ENCODE measurements at places on chromosomes 12 and 14. TPM values are rescaled to one million over a fixed set of nuclear protein-coding genes. Genes with fewer than 3 reads are reported as not detected.

DNA sequence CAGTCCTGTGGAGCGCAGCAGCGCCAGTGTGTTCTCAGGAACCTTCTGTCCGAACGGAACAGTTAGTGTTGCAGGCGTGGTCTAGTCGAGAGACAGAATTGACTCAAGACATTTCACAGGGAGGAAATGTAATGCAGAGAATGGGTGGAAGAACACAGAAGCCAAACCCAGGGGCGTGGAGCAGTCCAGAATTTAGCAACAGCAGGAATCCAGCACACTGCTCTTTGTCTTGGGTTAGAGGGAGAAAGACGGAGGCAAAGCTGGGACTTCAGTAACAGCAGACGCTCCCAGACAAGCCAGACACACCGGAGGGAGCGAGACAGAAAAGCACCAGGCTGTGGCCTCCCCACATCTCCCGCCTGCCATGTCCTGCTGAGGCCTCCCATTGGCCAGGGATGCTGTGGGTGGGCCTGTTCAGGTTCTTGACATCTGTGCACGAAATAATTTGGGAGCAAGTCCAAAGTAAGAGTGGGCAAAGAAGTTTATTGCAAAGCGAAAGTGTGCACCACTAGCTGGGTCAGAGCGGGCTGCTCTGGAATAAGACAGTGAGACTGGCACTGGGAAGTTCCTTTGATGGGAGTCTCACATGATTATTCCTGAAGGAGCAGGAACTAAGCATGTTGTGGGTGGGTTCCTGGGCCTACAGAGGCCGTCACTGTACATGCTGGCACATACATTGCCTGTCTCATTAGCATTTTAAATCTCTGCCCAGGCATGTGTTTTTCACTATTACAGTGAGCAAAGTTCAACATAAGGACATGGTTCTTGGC lies 339.3 kb upstream of the SFSWAP start:
- no peak for DNase-seq

DNA sequence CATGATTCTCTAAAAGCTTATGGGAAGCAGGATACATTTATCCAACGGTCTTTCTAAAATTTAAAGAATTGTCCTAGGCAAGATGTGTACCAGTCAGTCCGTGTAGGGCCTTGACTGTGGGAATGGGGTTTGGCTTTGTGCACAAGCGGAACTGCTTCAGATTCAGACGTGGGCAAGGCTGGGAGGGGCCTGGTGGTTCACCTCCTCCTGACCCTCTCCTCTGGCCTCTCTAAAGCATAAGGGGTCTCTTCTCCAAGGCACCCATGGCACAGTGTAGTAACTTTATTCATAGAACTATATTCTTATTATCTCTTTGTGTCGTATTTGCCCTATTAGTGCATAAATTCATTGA lies 121.2 kb upstream of the PTPRB start:
- no peak for DNase-seq

DNA sequence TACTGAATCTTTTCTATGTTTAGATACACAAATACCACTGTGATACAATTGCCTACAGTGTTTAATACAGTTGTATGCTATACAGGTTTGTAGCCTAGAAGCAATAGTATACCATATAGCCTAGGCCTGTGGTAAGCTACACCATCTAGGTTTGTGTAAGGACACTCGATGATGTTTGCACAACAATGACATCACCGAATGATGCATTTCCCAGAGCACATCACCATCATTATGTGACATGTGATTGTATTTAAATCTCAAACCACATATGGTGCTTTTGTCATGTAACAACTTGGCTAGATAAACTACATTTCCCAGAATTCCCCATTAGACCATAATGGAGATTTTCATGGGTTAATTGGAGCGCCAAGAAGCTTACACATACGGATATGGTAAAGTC lies 128.4 kb upstream of the CPNE8 start:
- DNase-seq = no peak

DNA sequence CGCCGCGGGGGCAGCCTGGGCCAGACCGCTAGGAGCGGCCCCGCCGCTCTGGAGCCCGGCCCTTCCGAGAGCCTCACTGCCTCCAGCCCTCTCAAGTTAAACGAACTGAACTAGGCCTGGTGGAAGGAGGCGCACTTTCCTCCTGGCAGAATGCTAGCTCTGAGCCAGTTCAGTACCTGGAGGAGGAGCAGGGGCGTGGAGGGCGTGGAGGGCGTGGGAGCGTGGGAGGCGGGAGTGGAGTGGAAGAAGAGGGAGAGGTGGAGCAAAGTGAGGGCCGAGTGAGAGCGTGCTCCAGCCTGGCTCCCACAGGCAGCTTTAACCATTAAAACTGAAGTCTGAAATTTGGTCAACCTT lies 5.3 kb downstream of the LTB4R start:
- no peak for DNase-seq

DNA sequence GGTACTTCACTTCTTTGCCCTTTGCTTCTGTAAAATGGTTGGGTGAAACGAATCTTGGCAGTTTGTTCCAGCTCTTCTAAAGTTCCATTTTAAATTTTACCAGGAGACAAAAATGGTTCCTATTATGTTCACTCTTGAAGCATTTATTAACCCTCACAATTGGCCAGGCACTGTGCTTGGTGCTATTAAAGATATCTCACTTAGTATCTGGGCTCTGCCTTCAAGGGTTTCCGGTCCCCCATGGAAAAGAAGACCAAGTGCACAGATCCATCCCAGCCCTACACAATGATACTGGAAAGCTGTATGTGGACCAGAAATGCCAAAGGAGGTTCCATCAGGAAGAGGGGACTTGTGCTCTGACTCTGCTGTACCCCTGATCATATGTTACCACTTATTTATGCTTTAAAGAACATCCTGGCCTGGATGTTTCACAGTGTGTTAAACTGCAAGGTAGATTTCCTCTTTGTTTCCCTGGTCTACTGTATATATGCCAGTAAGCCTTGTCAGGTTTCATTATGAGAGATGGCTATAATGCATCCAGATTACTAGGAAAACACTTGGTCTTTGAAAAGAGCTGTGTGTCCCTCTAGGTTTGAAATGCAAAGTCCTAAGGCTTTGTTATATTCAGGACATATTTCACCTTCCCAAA lies 154.8 kb downstream of the PRKCH start:
- DNase-seq = no peak

DNA sequence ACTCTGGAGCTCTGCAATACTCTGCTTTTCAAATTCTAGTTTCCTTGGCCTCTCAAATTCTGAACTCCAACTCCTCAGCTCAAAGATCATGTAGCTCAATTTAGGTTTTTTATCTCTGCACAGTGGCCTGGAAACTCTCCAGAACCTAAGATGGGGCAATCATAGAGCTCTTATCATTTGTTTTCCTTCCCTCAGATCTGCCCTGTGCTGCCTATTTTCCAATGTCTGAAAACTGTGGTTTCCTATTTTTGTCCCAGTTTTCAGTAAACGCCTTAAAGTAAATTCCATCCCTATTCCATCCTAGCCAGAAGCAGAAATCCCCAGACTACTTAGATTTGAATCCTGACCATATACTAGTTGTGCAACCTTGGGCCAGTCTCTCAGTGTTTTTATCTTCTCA lies 73.2 kb downstream of the CEP83 start:
- DNase-seq = no peak

DNA sequence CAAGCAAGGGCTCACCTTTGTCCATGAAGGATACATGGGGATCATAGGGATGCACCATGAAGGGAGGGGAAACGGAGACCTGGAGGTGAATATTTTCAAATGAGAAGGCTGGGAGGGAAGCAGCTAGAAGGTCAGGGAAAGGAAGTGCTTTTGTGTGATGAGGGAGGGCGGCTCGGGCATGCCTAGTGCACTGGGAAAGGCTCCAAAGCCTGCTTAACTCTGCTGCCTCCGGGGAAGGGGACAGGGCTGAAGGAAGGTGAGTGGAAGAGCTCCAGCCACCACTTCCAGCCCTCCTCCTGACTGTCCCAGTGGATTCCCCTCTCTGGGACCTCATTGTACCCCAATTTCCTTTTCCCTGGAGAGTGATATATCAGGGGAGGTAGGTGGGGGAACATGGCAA lies 149.4 kb upstream of the PRMT8 start:
- DNase-seq = no peak

DNA sequence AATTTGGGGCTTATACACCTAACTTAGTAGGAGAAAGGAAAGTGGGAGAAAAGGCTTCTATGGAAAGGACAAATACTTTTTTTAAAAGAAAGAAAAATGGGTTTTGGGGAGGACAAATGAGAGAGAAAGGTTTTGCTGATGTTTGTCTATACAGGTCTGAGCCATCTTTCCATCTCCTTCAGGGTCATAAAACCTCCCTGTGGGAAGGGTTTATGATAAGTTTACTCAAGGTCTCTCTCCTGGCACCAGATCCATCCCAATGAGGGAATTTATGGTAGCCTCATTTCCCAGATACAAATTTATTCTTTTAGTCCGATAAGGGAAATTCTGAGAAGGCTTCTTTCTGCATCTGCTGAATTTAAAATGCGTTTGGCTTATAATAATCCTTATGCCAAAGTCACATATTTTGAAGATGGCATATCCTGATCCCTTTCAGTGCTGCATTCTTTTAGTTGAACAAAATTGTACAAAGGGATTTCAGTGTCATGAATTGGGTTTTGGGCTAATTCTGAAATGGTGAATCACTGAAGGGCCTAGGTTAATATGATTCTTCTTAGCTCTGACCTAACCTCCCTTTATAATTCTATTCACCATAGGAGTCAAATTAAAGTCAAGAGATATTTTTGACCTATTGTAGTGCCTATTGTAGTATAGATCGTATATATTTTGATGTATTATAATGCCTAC lies 173.5 kb upstream of the DYRK2 start:
- no peak for DNase-seq

GRCh38 chr14:89927186-89927865 lies 27.2 kb downstream of the EFCAB11 start:
- no peak for DNase-seq

- DNase-seq = no peak
Measured at GRCh38 chr14:54920052-54920451, 17.4 kb upstream of the GCH1 start.

DNA sequence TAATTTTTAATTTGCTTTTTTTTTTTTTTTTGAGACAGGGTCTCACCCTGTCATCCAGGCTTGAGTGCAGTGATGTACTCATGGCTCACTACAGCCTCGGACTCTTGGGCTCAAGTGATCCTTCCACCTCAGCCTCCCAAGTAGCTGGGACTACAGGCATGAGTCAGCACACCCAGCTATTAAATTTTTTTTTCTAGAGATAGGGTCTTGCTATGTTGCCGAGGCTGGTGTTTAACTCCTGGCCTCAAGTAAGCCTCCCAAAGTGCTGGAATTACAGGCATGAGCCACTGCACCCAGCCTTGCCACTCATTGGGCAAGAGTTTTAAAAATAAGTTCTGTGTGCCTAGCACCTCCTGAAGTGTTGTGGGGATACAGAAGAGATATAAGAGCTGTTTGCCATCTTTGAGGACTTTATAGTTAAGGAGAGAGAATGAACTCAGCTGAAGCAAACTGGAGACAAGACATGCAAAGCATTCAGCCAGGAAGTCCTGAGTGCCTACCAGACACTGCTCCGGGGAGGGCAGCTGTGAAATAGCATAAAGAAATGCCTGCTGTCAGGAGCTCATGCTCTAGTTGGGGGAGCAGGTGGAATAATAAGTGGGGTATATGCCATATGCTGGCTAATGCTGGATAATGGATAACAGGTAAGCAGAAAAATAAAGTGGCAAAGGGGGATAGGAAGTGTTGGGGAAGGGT lies 15.0 kb upstream of the EMP1 start:
- DNase-seq = no peak

DNA sequence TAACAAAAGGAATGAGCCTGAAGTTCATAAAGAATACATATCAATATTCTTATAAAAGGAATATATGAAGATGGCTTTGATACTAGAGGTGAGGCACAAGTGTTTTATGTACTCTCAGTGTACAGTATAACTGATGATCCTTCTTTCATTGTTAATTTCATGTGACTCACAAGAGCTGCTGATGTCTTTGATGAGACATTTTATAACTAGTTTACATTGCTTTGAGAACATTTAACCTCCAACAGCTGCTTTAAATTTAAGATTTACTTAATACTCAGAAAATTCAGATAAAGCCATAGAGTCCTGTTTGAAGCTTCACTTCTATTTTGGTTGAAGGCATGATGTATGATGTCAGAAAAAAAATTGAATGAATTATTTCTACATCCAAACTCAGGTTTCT lies 59.8 kb downstream of the WASHC4 start:
- no peak for DNase-seq

GRCh38 chr14:66045572-66046021 lies 440.6 kb upstream of the CCDC196 start:
- no peak for DNase-seq

DNA sequence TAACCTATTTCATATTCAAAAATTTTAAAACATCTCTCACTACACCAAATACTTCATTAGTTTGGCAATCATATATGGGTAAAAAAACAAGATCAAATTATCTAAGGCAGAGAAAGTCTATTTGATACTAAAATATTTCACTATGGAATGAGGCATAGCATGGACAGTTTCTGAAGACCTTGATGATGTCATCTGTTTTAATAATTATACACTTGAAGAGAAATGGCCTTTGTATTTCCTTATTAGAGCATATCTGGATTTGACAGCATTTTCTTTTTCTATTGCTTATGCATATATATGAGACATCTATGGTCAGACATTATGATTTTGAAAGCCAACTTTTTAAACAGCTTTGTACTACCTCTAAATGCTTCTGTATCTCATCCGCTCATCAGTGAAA lies 88.6 kb downstream of the DDHD1 start:
- DNase-seq = no peak

GRCh38 chr14:80388980-80389711 lies 177.8 kb upstream of the DIO2 start:
- no peak for DNase-seq

- no peak for DNase-seq
Measured at GRCh38 chr12:102976609-102977280, 19.3 kb downstream of the ASCL1 start.

DNA sequence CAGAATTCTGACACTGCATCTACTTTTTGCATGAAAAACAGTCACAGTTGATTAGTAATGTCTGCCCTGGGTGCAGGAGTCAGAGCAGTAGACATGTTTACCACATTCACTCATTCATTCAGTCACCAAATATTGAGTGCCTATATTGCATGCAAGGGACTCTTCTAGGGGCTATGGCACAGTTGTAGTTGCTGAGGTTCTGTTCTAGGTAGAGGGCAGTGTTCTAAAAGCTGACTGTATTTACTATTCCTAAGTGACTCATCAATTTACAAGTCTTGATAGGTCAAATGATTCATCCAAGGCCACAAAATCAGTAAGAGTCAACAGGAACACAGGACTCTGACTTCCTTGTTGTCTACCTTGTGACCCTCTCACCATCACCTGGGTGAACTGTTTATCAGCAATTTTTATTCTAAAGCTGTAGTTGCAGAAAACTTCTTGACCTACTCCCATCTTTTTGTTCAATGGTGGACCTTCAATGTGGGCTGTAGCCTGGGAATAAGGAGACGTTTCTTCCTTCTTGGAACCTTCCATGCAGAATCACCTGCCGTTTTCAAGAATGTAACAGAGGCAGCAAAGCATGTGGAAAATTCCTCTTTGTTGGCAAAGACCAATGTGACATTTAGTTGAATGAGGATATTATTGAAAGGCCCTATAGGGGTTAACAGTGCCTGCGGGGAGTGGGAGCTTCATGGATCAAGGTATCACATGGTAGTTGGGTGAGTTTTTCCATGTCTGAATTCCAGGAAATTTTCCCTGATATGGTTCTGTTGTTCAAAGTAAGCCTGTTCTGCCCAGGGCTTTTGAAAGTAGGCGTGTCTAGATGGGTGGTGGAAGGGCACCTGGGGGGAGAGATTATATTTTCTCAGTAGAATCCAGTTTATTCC lies 223.2 kb downstream of the KTN1 start:
- DNase-seq = no peak

TMEM52B gene
- total RNA-seq = 0.51 TPM

CLECL1 gene
- not detected for total RNA-seq

CPNE6 gene
- 0.24 TPM for total RNA-seq

CBLN3 gene
- 0.48 TPM for total RNA-seq

ANKRD33 gene
- not detected for total RNA-seq

HOXC12 gene
- not detected for total RNA-seq

All from right atrium auricular region (tissue), 2 donors.